ENCODE measurements at places on chromosomes 1 and 21. TPM values are rescaled to one million over a fixed set of nuclear protein-coding genes. Genes with fewer than 3 reads are reported as not detected.

DNA sequence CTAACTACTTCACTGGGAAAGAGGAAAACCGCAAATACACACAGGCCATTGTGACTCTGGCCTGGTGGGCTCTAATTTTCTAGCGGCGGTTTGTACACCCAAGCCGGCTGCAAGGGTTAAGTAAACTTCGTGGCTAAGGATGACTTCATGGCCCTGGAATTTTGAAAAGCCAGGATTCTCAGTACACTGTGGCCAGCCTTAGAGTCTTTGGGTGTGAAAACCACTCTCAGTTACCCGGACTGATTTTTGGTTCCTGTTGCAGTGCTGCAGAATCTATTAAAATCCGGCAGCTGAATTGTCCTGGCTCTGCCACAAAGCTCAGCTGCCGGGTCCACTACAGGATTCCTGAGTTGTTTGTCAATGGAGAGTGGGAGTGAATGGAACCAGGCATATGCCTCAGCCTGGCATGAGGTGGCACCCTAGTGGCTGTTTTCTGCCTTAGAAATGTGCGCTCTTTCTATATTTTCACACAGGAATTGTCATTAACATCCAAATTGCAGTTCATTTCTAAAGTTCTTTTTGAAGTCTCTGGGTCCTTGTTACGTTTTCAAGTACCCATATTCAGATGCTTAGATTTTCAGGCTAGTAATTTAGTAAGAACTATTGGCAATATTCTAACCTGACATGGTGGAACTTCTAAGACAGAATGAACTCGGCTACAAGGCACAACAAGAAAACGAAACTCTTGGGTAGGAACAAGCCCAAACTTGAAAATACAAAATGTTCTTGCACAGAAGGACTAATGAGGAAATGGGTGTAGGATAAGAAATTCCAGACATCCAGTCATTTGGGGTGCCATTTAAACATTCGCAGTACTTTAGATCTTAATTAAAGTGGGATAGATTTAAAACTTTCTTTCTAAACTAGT lies 255.9 kb downstream of the NFIA start:
- peak; percentile 76 for DNase-seq

GRCh38 chr1:247281001-247281574 lies 25.2 kb downstream of the VN1R5 start:
- DNase-seq: no peak

DNA sequence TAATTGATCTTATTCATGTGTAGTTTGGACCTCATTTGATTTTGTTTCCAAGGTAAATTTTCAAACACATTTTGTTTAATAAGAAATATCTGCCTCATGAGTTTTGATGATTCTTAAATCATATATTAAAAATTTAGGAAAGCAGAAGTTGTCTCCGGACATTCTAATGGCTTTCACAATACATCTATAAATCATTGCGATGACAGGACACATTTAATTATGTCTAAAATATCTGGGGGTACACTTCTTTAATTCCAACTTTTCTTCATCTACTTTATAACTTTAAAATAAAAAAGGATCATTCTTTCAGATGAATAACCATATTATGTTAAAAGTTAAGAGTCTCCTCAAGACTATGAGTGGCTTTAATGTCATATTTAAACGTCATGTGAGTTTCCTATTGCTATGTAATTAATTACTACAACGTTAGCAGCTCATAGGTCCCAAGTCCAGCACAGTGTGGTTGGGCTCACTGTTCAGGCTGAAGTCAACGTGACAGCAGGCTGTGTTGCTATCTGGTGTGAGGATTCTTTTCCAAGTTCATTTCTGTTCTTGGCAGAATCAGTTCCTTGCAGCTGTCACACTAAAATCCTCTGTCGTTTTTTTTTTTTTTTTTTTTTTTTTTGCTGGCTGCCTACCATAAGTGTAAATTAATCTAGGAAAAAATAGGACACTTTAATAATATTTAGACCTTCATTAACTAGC lies 893.5 kb downstream of the LTN1 start:
- no peak for DNase-seq

DNA sequence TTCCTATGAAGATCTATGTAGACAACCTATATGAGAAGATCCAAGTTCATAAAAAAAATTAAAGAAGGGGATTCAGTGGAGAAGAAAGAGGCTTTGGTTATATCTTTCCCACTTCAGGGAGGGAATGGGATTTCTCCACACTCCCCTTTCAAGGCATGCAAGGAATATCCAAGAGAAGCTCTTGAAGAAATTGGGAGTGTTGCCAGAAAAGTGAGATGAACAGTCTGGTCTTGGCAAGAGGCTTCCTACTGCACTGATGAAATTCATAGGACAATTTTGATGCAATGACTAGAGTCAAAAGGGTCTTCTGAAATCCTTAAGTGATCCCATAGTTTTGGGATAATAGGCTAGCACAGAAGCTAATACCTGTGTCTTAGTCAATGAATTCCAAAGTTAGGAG lies 153.0 kb downstream of the KCTD3 start:
- DNase-seq: no peak

DNA sequence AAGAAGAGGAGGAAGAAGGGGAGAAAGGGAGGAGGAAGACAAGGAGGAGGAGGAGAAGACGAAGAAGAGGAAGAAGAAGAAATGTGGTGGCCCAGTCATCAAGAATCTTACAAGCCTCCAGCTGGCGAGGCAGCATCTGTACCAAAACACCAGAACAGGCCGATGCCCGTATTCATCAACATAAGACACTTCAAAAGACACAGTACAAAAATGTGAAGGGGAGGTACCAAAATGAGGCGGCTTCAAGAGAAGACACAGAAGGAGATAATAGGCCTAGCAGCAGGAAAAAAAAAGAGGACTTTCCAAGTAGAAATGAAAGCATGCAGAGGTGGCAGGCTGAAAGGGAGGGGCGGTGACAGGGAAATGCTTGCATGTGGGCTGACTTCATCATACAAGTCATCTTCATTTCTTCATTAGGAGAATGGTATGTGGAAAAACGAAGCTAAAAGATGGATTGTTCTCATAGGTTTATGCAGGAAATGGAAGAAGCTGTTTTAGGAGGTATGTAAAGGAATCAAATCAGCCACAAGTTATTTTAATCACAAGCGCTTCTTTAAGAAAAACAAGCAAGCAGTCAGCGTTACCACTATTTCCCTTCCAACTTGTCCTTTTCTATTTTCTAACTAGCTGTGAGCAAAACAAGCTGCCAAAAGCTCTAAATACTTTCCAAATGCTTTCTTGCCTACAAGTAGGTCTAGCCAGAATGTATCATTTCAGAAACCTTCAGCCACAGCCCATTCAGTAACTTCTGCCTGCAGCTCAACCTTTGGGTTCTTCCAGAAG lies 192.3 kb downstream of the SLC45A1 start:
- no peak for DNase-seq

GRCh38 chr1:157682710-157683437 lies 17.7 kb downstream of the FCRL3 start:
- DNase-seq: no peak

DNA sequence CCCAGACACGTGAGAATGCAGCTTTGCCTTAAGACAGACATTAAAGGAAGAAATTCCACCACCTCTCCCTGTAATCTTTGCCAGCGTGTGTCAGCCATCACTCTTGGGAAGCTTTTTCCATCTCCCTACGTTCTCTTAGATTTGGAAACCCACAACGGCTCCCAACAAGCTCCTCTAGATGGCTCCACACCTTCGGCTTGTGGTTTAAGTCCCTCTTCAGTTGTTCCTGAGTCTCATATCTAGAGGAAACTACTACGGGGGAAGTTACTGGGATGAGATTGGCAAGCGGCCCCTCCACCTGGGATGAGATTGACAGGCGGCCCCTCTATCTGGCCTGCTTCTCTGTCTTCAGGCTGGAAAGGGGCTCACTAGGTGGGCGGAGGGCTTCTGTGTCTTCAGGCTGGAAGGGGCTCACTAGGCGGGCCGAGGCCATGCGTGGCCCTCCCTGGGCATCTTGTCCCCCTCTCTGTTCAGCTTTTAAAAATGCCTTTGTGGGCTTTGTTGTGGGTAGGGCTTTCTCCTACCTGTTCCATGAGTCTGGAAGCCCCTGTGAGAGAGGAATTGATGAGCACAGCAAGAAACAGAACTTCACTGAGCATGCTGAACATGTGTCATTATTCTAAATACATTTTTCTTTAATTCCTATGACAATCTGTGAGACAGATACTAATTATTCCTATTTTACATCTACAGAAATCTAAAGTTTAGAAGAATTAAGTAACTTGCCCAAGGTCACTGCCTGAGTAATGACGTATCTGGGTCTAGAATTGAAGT lies 670.5 kb downstream of the KIF26B start:
- DNase-seq: no peak

- DNase-seq: no peak
Observed at GRCh38 chr1:156668801-156669637, 8.2 kb downstream of the NES start.

DNA sequence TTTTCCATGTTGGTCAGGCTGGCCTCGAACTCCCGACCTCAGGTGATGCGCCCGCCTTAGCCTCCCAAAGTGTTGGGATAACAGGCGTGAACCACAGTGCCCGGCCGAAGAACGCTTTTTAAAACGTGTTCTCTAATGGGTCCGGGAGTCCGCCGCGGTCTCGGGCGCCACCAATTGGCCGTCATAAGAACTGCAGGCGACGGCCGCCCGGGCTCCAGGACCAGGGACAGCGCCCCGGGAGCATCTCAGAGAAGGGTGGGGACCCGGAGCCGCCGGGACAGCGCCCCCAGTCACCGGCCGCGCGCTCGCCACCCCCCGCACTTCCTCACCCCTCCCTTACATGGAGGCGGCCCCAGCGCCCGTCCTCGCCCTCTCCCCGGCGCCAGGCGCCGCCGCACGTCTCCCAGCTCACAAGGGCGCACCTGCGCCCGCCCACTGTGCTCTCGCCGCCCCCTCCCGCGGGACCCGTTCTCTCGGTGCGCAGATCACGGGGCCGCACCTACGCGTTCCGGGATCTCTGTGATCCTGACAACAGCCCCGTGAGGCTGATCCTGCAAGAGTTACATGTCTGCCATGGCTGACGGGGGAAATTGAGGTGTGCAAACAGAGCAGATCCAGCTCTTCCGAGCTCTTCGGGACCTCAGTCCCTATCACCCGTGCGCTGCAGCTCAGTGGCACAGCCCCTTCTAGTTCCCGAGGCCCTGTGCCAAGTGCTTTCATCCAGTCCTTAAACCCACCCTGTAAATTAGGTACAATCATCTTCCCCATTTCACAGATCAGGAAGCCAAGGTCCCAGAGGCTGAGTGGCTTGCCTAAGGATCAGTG lies 9.8 kb downstream of the RAP1GAP start:
- no peak for DNase-seq

- no peak for DNase-seq
Observed at GRCh38 chr1:27628712-27629111, 6.3 kb downstream of the FGR start.

DNA sequence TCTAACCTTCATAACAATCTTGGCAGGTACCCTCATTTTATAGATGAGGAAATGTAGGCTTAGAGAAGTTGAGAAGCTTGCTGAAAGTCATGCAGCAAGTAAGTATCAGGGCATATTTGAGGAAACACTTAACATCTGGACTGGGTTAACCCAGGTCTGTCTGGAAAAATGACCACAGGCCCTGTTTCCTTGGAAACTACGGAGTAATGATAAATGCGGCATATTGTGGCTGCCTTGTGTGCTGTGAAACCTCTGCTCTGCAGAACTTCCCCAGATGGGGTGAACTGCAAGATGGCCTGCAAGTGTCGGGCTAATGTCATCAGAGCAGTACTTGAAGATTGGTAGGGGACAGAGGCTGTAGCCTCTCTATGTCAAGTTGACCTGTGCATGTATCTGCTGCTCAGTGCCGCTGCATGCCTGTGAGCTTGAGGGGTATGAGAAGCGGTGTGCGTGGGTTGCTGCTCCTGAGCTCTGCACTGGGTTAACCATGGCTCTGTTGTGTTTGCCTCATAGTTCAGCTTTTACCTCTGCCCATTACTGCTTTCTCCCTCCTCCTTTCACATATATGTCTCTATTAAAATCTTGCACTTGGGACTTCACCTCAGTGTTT lies 83.1 kb downstream of the WDR3 start:
- DNase-seq: no peak

DNA sequence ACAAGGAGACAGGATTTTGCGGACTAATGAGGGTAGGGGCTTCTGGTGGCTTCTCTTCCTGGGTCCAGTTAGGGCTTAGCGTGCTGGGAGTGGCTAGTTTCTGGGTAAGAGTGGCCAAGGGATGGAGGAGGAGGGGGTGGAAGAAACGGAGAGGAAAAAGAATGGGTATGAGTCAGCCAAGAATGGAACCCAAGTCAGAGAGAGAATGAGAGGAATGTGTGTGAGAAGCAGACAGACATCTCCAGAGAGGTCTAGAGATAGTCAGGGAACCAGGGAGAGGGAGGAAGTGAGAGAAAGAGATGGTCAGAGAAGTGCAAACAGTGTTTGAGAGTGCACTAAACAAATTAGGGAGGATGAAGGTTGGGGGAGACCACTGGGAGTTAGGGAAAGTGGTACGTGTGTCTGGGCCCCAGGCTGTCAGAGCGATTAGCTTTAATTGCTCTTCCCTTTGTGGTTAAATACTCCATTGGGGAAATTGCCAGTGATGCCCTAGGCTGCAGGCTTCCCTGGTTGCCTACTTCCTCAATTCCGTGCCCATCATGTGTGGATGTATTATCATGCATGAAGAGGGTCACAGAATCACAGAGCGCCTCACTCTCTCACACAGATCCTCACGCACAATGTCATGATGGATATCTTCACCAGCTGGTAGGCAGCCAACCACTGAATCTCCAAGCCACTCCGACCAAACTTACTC lies 1.4 kb downstream of the PEA15 start:
- DNase-seq: no peak

The PALMD gene
- 83.9 TPM for total RNA-seq

The C1QB gene
- not detected for total RNA-seq

The RHCE gene
- total RNA-seq: not detected

The KLHDC7A gene
- total RNA-seq: not detected
